ENCODE measurements at places on chromosomes 3 and 15.

- no peak for DNase-seq
Observed at GRCh38 chr3:57682284-57682683, 10.6 kb downstream of the DENND6A start.

GRCh38 chr3:139548801-139549200, 9.3 kb upstream of the RBP1 start:
- no peak for DNase-seq

- DNase-seq, result no peak
Observed at GRCh38 chr3:151556596-151556995, 95.7 kb upstream of the IGSF10 start.

- DNase-seq, result no peak
Observed at GRCh38 chr3:14806641-14807263, 12.0 kb upstream of the FGD5 start.

DNA sequence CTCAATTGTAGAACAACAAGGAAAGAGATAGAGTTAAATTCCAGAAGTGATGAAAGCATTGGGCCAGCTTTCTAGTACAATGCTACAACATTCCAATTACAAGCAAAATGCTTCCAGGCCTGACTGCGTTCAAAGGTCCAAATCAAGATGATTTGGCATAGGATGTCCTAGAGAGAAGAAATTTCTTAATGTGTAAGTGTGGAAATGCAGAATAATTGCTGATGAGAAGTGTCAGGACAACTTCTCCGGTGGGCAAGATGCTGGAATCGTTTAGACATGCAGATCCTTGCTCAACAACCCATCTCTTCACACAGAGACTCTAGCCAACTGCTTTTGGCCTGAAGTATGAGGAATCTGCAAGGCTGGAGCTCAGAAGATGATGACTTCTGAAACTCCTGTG, 71.1 kb upstream of the PDZRN3 start:
- DNase-seq, result no peak

GRCh38 chr3:130839813-130840212, 54.1 kb upstream of the ATP2C1 start:
- DNase-seq, result no peak

GRCh38 chr3:119585856-119586570, 6.7 kb downstream of the ADPRH start:
- DNase-seq, result no peak

GRCh38 chr15:48389691-48390143, 58.5 kb downstream of the DUT start:
- DNase-seq, result no peak

Measured in cardiac septum (tissue), 1 donor.